ENCODE measurements at places on chromosomes 12 and 14.
A peak's percentile ranks its signal among the peaks of the same experiment; 100 is the strongest.

DNA sequence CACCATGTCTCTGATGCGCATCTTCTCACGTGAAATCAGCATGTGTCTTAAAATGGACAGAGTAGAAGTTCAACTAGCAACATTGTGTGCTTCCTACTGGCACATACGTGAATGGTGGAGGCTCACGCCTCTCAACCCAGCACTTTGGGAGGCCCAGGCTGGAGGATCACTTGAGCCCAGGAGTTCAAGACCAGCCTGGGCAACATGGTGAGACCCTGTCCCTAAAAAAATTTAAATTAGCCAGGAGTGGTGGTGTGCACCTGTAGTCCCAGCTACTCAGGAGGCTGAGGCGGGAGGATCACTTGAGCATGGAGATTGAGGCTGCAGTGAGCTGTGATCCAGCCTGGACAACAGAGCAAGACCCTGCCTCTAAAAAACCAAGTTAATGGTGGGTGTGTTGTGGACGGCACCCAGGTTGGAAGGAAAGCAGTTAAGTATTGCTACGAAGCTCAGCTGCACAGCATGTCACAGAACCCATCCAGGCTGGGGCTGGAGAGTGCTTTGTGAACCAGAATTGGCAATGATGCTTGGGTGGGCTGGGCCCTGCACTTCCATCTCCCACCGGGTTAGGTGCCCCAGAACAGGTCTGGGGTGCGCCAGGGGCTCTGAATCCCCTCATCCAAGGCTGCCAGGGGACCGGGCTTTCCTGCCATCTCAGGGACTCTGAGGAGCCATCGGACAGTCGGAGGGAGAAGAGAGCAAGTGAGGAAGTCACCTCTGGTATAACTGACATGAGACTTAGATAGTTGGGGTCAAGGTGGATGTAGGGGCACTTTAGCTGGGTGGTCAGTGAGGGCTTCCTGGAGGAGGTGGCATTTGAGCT, 33.0 kb upstream of the ULK1 start:
- DNase-seq = no peak

DNA sequence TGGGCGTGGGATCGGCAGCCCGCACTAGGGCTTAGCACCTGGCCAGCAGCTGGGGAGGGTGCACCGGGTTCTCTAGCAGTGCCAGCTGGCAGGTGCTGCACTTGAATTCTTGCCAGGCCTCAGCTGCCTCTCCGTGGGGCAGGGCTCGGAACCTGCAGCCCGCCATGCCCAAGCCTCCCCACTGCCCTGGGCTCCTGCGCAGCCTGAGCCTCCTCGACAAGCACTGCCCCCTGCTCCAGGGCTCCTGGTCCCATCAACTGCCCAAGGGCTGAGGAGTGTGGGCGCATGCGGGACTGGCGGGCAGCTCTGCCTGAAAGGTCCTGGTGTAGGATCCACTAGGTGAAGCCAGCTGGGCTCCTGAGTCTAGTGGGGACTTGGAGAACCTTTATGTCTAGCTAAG, 30.6 kb upstream of the SDR39U1 start:
- no peak for DNase-seq

DNA sequence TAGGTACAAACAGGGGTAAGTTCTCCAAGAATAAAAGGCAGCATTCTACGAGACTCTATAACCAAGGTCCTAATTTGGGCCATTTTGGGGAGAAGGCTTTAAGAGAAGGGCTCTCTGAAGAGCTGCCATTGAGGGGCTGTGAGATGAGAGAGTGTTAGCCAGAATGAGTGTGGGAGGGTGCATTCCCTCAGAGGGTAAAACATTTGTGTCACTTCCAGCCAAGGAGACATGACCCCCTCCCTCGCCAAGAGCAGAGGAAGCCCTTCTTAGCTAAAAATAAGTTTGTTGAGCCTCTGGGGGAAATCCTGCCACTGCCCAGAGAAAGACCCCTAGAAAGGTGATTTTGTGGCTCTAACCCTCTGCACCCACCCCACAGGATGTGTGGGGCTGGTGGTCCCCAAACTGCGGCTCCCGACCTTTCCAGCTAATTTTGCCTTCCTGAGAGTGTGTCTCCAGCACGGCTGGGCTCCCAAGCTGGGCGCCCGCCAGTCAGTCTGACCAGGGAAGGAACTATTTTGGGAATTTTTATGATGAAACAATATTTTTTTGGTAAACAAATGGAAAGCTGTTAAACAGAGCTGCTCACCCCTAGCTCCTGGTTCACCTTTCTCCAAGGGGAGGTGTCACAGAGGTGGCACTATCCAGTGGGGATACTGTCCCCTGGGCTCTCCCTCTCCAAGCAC, 65.9 kb upstream of the JDP2 start:
- no peak for DNase-seq

GRCh38 chr12:65162609-65163008, 6.8 kb upstream of the LEMD3 start:
- no peak for DNase-seq

DNA sequence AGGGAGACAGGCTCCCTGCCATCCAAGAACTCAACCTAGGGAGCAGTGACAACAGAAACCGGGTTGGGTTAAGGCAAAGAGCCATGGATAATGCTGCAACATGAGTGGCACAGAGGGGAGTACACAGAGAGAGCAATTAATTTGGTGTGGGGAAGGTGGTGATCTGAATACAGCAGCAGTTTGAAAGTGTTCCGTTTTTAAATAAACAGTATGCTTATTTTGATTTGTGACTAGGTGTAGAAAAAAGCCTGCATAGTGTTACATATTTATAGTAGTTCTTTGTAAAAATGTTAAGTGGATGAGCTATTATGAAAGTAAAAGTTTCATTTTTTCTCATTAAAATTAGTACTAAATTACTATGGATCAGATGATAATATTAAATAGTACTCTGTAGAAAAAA, 8.7 kb downstream of the AKAP5 start:
- DNase-seq = no peak

GRCh38 chr14:36301159-36301558, 19.3 kb downstream of the MBIP start:
- no peak for DNase-seq

DNA sequence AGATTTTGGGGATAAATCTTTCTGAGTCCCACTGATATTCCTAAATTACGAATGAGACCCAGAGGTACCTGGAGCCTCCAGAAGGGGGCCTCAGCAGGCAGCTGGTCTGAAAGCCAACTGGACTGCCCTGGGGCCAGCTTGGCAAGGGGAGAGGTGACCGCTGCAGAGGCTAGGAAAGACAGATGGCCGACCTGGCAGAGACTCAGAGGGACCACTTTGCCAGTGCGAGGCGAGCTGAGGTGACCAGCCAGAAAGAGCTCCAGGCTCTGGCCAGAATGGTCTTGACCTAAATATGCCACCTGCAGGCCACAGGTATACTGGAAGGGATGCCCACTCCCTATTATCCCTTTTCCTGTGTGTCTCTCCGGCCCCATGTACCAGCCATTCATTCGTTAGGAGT, 256.8 kb upstream of the GARIN6 start:
- no peak for DNase-seq

DNA sequence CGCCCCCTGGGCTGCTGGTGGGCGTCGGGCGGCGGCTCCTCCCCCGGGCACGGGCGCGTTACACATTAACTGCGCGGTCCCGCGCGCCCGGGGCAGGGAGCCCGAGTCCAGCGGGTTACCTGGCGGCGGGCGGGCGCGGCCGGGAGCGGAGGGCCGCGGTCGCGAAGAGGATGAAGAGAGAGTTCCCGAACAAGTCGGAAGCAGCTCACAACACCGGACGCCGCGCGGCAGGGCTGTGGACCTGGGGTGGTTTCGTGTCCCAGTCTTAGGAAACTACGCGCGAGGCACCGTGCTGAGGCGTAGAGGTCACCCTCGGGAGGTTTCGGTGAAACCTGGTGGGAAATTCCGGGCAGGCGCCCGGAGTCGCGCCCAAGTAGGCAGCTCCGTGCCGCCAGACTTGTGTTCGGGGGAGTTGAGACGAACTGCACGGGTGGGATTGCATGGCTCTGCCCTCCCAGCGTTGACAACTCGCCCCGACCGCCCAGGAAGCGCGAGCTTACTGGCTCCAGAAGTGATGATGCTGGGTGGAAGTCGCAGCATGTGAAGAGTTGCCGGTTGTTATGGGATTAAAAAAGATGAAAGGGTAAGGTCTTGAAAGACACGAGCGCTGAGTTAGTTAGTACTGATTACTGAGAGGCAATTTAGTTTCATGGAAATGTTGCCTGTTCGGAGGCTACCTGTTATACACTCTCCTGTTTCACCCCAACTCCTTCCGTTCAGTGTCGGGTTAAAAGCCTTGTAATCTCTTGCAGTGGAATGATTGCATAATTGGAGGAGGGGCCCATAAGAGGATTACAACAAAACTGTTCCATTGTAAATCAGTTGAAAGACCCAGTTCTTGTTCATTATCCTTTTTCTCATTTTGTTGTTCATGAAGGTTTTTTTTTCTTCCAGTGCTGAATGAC, 879 bp downstream of the RAB3IP start:
- peak; percentile 14 for DNase-seq

DNA sequence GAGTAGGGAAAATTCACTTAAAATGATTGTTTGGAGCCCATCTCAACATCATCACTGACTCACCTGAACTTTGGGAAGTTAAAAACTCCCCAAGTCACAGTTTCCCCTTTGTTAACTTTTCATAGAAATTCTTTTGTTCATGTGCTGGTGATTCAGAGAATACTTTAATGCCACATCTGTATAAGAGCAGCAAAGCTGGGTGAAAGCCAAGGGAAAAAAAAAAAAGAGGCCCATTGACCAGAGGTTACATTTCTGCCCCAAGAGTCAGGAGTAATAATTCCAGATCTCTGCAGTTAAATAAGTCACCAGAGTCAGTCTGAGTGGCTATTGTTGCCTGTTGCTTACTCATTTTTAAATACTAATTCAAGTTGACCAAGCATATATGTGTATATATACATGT, 136.4 kb upstream of the LGR5 start:
- no peak for DNase-seq

GRCh38 chr12:45469902-45470301, 254.0 kb downstream of the ANO6 start:
- DNase-seq = no peak

- DNase-seq = no peak
Observed at GRCh38 chr14:37901978-37902377, 305.7 kb upstream of the SSTR1 start.

GRCh38 chr14:45136399-45136798, 669 bp downstream of the FANCM start:
- DNase-seq = no peak

DNA sequence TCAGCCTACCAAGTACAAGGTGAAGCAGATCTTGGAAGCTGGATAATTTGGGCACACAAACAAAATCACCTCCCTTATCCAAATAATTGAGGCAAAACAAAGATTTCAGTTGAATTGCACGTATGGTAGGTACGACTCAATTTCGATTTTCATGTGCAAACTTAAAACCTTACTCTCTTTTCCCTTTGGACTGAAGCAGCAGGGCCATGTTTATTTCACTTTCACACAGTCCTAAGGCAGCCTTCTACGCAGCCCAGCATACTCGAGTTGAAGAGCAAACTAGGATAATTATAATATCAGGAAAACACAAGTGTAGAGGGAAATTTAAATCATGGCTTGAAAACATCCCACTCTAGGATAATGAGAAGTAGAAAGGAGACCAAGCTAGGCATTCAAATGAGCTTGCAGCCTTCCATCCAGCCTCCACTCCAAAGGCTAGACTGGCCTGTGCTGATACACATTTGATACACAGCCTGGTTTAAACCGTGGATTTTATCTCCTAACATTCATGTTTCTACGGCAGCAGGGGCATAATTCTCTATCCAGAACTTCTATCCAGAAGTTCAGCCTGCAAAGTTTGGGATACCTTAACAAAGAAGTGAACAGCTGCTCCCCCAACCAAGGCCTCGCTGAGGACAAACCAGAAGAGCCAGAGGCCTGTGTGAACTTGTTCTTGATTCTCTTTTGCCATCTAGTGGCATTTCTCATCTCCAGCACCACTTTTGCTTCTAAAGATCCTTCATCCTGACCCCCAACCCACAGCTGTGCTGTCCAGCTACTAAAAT, 2.4 kb upstream of the RNASE7 start:
- DNase-seq = peak; percentile 9

DNA sequence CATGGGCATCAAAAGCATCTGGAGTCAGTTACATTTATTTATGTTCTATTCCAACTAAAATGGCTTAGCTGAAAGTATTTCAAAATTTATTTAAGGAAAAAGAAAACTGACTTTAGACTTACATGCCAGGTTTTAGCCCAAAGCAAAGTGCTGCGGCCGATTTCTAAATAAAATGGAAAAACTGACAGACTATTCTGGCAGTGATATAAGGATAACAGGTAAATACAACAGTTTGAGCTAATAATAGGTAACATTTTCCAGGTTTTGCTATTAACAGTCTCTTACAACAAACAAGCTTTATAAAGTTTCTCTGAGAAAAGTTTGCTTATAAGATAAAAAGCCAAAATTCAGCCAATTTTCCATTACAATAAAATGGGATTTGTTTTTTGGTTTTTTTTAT, 937.2 kb upstream of the FLRT2 start:
- no peak for DNase-seq

- DNase-seq = no peak
Observed at GRCh38 chr14:58815161-58815701, 177.5 kb downstream of the DACT1 start.

GRCh38 chr14:61803755-61804154, 41.5 kb downstream of the SNAPC1 start:
- no peak for DNase-seq

- DNase-seq = no peak
Observed at GRCh38 chr12:116838365-116838764, 42.9 kb downstream of the HRK start.

GRCh38 chr12:111340231-111340630, 28.7 kb downstream of the PHETA1 start:
- DNase-seq = no peak

- no peak for DNase-seq
Observed at GRCh38 chr12:115094163-115094816, 410.3 kb upstream of the TBX3 start.

GRCh38 chr12:99282624-99283023, 364.9 kb upstream of the GARIN6 start:
- DNase-seq = no peak

GRCh38 chr12:20950248-20950647, 139.7 kb downstream of the SLCO1B3 start:
- DNase-seq = no peak

DNA sequence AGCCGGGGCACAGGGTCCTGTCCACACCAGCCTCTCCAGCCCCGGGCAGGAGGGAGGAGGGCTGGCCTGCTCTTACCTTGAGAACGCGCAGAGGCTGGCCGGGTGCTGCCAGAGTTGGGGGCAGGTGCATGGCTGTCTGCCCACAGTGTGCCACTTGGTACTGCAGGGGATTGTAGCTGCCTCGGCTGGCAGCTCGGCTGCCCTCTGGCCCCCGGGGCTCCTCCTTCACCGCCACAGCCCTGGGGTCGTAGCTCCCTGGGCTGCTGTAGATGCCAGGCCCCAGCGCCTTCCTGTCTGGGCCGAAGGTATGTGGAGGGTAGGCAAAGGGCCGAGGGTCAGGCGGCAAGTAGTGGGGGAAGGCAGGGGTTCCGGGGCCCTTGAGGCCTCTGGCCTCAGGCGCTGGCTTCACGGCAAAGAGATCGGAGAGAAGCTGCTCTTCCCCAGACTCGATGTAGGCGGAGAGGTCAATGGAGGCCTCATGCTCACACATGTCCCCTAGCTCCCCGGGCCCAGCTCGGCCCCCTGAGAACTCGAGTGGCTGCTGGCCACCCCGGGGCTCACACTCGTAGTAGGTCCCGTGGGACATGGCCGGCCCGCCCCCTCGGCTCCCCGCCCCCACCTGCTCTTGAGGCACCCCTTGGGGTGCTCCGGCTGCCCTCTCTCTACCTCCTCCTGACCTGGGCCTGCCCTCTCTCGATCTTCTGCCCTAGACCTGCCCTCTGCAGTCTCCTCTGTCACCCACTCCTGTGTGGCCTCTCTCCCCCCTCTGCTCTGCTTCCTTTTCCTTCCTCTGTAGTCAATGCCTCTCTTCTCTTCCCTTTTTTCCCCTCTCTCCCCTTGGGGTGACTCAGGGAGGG, at the start of gene CEBPE:
Gene CEBPE, minus strand, starts transcription at position 750 of the 857 bp plus-strand sequence. Its CDS starts 164 bp downstream, at position 586.
- DNase-seq = no peak

Measured in DMS79 (cell line).